A549 treated with AZD2906 at 1 μM for 4 hours (cell line): ENCODE measurements at places on chromosomes 13 and 19. TPM values are rescaled to one million over a fixed set of nuclear protein-coding genes. Genes with fewer than 3 reads are reported as not detected.

Gene ZNF177
- total RNA-seq, result 0.30 to 0.76 TPM (median 0.55 TPM) in 5 replicates

Gene CALR3
- total RNA-seq, result 0.07 to 0.14 TPM in 2 of 5 replicates, not detected in the others

Gene AKT2
- total RNA-seq, result 121 to 176 TPM (median 170 TPM) in 5 replicates

Gene CACNG6
- total RNA-seq, result 10.3 to 12.7 TPM (median 11.0 TPM) in 5 replicates

Gene FGF21
- not detected in 5 replicates for total RNA-seq

Gene CLPTM1
- 140 to 185 TPM (median 176 TPM) in 5 replicates for total RNA-seq

Gene NUFIP1
- 5.6 to 7.3 TPM (median 5.9 TPM) in 5 replicates for total RNA-seq

Gene ONECUT3
- total RNA-seq, result 0.01 to 0.02 TPM (median 0.02 TPM) in 3 of 5 replicates, not detected in the others

Gene SPACA4
- 0.06 TPM in 1 of 5 replicates, not detected in the others for total RNA-seq

Gene GJB6
- 0.02 to 0.14 TPM in 2 of 5 replicates, not detected in the others for total RNA-seq

Gene C1QTNF9B
- total RNA-seq, result 0.05 TPM in 1 of 5 replicates, not detected in the others

Gene SCEL
- 0.85 to 1.3 TPM (median 1.1 TPM) in 5 replicates for total RNA-seq

Gene KLK11
- total RNA-seq, result not detected in 5 replicates

Gene FUT1
- total RNA-seq, result 0.04 to 0.13 TPM (median 0.06 TPM) in 5 replicates

Gene RGCC
- total RNA-seq, result 9.3 to 18.3 TPM (median 14.3 TPM) in 5 replicates

Gene CIC
- total RNA-seq, result 41.0 to 51.7 TPM (median 50.3 TPM) in 5 replicates

Gene SLC17A7
- 0.49 to 0.71 TPM (median 0.60 TPM) in 5 replicates for total RNA-seq

Gene FAM83E
- total RNA-seq, result 0.12 to 0.40 TPM (median 0.21 TPM) in 5 replicates

Gene PET100
- total RNA-seq, result 47.0 to 60.6 TPM (median 52.7 TPM) in 5 replicates

Gene TNFRSF19
- 2.9 to 4.4 TPM (median 3.5 TPM) in 5 replicates for total RNA-seq

Gene C19orf67
- total RNA-seq, result not detected in 5 replicates

Gene KLK7
- total RNA-seq, result 0.09 to 0.17 TPM in 2 of 5 replicates, not detected in the others

Gene CYP2F1
- total RNA-seq, result not detected in 5 replicates

Gene ZNF709
- total RNA-seq, result 0.01 to 0.02 TPM (median 0.02 TPM) in 3 of 5 replicates, not detected in the others

Gene NOTCH3
- total RNA-seq, result 12.7 to 20.0 TPM (median 17.7 TPM) in 5 replicates

Gene GSX1
- total RNA-seq, result not detected in 5 replicates

Gene KANK3
- 5.6 to 7.6 TPM (median 7.1 TPM) in 5 replicates for total RNA-seq

Gene SIRT6
- total RNA-seq, result 26.8 to 40.9 TPM (median 35.5 TPM) in 5 replicates

Gene GTF2F1
- total RNA-seq, result 52.5 to 56.7 TPM (median 56.4 TPM) in 5 replicates

Gene PEX11G
- 2.0 to 2.4 TPM (median 2.1 TPM) in 5 replicates for total RNA-seq

Gene SERP2
- total RNA-seq, result not detected in 5 replicates

Gene PLPPR3
- 3.1 to 5.0 TPM (median 4.7 TPM) in 5 replicates for total RNA-seq

Gene FCGBP
- 0.52 to 1.2 TPM (median 0.68 TPM) in 5 replicates for total RNA-seq

Gene MEX3D
- total RNA-seq, result 6.8 to 12.2 TPM (median 11.9 TPM) in 5 replicates

Gene ZNF345
- total RNA-seq, result 0.11 to 0.19 TPM (median 0.17 TPM) in 4 of 5 replicates, not detected in the other

Gene ZNF729
- not detected in 5 replicates for total RNA-seq

Gene SPART
- 18.3 to 28.8 TPM (median 19.2 TPM) in 5 replicates for total RNA-seq

Gene ZNF98
- total RNA-seq, result not detected in 5 replicates

Gene DCT
- total RNA-seq, result 0.01 TPM in 1 of 5 replicates, not detected in the others

Gene ZNF610
- not detected in 5 replicates for total RNA-seq

Gene PEAK3
- total RNA-seq, result 0.17 to 0.39 TPM (median 0.28 TPM) in 5 replicates

Gene DNASE2
- total RNA-seq, result 25.3 to 31.3 TPM (median 30.2 TPM) in 5 replicates

Gene FLT3LG
- total RNA-seq, result 1.1 to 1.7 TPM (median 1.3 TPM) in 5 replicates

Gene METTL21C
- total RNA-seq, result not detected in 5 replicates

Gene KMT2B
- total RNA-seq, result 49.7 to 60.0 TPM (median 57.9 TPM) in 5 replicates
